ENCODE measurements at places on chromosomes 11 and 22. TPM values are rescaled to one million over a fixed set of nuclear protein-coding genes. Genes with fewer than 3 reads are reported as not detected.
A peak's percentile ranks its signal among the peaks of the same experiment; 100 is the strongest.

INSC gene
- total RNA-seq = 1.0 TPM

ANGPTL5 gene
- total RNA-seq = not detected

SLN gene
- total RNA-seq = 1.1 TPM

KLHL35 gene
- 1.1 TPM for total RNA-seq

C11orf42 gene
- total RNA-seq = not detected

IGSF22 gene
- not detected for total RNA-seq

CELSR1 gene
- 2.3 TPM for total RNA-seq

NCR3LG1 gene
- total RNA-seq = 5.8 TPM

GRCh38 chr11:130916910-130917309 is 631 bp upstream of the SNX19 start:
- DNase-seq = no peak

DNA sequence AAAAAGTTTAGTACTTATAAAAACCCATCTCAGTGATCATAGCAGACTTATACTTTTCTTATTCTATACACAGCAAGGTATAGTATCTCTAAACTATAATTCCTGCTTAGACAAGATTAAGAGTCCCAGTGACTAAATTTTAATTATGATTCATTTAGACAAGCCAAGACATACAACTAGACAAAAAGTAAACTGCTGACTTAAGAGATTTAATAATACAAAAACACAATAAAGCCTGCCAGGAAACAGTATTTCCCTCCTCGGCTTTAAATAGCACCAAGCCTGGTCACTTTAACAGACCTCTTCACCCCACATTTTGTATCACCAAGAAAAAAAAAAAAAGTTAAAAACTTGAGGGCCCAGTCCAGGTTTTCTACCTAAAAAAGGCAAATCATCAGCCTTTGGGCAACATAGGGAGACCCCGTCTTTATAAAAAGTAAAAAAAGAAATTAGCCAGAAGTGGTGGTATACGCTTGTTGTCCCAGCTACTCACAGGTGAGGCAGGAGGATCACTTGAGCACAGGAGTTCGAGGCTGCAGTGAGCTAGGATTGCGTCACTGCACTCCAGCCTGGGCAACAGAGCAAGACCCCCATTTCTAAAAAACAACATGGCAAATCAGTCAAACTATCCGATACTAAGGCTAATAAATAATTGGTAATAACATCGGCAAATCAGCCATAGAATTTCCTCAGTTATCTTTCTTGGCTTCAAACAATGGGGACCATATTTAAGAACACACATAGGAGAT is 53.8 kb downstream of the SIK3 start:
- DNase-seq = no peak

GRCh38 chr11:45021692-45022141 is 71.0 kb upstream of the TP53I11 start:
- peak; percentile 33 for DNase-seq

- DNase-seq = no peak
These were observed 7.1 kb upstream of the CDC42EP2 start for GRCh38 chr11:65307298-65308229.

GRCh38 chr11:69893631-69894030 is 74.4 kb upstream of the FGF3 start:
- no peak for DNase-seq

DNA sequence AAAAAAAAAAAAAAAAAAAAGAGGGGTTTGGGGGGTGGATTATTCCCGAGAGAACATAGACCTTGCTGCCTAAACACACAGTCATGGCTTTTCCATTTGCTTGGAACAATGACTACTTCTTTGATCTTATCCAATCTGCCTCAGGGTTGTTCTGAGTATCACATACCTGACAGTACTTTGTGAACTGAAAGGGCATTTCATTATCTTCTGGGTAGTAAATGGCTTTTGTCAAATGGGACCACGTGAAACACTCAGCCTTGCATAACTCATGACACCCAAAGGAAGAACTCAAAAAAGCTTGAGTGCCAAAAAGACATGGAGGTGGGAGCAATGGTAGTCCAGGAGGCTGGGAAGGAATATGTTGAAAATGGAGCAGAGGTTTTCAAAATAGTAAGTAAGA is 123.2 kb upstream of the BID start:
- no peak for DNase-seq

DNA sequence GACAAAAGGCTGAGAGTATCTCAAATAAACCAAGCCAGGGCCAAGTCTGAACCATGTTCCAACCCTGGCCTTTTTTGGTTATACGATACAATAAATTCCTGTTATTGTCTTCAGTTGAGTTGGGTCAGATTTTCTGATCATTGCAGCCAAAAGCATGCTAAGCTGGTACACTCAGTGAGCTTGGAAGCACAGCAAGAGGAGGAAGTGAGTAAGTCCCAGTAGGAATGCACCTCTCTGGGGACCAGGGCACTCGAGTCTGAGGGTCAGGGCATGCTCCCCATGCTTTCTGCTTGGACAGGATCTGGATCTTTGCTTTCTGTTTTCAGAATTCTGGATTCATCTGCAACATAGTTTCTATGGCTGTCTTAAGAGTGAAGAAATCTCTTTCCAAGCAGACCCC is 73.1 kb downstream of the TMPRSS5 start:
- DNase-seq = no peak

GRCh38 chr11:42827845-42828244 is 484.0 kb upstream of the API5 start:
- DNase-seq = no peak

DNA sequence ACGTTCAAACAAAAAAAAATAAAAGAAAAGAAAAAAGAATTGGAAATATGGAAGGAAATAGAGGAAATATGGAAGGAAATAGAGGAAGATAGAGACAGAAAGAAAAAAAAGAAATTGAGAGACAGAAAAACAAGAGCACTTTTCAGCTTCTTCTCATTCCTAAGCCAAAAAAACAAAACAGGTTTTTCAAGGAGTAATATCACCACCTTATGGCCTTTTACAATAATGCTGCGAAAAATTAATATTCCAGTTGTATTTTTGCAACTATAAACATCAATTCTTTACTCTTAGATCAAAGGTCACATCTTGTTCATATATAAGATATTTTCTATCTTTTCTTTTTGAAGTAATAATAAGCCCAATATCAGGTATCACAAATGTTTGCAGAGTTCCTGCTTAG is 328.3 kb downstream of the FAT3 start:
- DNase-seq = peak; percentile 46

- peak; percentile 79 for DNase-seq
These were observed 3.5 kb upstream of the ACAT1 start for GRCh38 chr11:108117746-108118371.

DNA sequence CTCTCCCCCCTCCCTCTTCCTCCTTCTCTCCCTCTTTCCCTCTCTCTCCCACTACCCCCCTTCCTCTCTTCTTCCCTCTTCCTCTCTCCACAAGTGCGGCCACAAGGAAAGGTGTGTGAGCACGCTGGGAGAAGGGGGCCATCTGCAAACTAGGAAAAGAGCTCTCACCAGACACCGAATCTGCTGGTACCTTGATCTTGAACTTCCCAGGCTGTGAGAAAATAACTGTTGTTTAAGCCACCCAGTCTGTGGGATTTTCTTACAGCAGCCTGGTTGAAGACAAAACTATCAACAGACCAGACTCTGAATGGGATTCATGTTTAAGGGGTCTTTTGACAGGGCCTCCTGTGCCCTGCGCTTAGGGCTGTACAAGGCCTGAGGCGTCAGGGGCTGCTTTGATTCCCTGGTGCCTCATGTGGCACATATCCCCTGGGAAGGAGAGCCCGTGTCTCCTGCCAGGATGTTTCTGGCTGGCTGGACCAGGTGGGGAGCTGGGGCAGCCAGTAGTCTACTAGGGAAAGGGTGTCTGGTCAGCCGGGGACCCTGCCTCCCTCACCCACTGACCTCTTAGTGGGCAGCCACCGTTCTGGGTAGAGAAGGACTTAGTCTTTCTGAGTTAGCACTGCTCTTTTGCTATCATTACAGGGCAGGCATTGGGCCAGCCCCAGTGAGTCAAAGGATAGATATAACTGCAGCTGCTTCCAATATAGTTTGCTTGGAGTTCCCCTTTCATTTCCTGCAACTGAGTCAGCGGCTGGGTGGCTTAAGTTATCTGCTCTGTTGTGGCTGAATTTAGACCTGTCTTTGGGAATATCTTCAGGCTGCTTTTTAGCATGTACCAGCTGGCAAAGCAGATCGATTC is 6.2 kb downstream of the PANX1 start:
- peak; percentile 32 for DNase-seq

DNA sequence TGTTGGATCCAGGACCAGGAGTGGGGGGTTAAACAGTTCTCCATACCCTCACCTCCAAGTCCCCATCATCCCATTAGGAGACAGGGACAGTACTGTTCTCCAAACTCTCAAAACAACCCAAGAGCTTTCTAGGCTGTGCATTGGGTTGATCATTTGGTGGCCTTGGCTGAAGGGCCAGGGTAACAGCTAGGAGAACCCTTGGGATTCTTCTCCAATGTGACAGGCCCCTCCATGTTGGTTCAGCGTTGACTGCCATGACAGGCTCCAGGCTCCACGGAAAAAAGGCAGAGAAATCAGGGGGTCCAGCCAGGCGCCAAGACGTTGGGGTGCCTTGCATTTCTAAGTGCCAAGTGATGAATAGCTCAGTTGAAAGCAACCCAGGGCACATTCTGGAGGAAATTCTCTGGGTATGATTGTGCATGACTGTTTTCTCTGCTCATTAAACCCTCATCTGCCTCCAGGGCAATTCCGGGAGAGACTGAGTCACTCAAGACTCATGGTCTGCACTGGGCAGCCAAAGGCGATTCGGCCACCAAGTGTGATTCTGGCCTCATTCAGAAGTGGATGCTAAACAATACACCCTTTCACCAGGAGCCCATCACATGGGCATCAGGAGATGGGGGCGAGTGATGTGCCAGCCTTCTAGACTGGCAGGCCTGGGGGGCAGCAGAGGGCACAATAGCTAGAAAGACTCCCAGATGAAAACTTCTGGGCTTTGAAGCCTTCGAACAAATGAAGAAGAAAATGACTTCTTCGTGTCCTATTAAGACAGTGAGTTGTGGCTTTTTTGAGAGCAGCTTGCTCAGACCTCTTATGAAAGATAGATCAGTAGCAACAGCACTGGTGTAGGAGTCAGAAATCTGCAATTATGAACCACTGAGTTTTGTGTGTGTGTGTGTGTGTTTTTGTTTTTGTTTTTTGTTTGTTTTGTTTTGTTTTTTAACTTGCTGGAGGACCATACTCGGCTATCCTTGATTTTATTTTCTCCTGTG is 27.7 kb downstream of the CD44 start:
- DNase-seq = no peak

GRCh38 chr11:131713529-131714134 is 343.2 kb downstream of the NTM start:
- DNase-seq = no peak

- DNase-seq = peak; percentile 61
These were observed 84.5 kb downstream of the ISX start for GRCh38 chr22:35150183-35151107.

DNA sequence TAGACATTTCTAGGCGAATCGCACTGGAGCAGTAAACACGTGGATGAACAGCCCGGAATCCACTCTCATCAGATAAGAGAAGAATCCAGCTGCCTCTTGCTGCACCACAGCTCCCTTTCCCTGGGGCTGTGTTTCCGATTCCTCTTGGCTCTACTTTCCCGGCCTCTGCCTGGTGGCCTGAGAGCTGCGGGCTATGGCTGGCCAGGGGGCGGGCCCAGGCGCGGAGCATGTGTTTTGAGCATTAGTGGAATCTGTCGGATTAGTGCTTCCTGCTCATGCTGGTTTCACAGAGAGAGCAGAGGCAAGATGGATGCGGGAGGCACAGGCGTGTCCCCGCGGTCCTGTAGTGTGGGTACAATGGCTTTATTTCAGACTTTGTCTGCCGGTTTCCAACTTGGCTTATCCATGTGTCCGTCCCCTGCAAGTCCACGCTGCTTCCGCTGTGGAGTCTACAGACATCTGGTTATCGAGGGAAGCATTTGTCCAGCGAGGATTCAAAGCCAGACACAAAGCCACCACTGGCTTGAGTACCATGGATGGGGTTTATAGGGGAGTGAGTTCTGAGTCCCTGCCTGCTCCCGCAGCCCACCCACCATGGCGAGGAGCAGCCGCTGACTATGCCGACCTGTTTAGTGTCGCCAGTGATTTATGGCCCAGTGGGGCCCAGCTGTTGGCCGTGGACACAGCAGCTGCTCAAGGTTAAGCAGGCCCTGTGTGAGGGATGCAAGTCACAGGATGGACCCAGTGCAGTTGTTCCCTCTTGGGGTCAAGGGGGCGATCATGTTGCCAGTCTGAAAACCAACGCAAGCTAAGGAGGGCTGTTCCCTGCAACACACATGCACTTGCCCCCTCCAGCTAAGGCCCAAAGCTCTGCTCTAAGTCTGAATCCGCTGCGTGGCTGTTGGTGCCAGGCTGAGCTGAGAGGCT is 43.3 kb upstream of the EP300 start:
- peak; percentile 73 for DNase-seq

- peak; percentile 66 for DNase-seq
These were observed at the start of gene AP5B1 for GRCh38 chr11:65780770-65781151. Gene AP5B1 (minus strand): TSS chr11:65780976. CDS start chr11:65780591, 385 bp downstream.

GRCh38 chr11:17828311-17828751 is 93.8 kb downstream of the KCNC1 start:
- DNase-seq = no peak
